ENCODE measurements at places on chromosomes 3 and 15.
A peak's percentile ranks its signal among the peaks of the same experiment; 100 is the strongest.

- DNase-seq: no peak
Observed at GRCh38 chr3:76497636-76498035, 542.3 kb upstream of the ROBO2 start.

DNA sequence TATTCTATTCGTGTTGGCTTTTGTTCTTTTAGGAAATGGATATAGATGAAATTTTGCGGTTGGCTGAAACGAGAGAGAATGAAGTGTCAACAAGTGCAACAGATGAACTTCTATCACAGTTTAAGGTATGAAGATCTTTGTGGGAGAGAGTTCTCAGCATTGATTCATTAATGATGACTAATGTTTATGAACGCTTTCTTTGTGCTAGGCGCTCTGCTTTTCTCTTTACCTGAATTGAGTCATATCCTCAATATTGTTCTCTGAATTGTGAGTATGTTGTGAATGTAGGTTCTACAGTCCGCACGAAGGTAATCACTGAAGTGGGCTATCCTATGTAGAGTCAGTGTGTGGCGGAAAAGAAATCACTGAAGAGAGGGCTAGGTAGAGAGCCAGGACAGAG is 81.2 kb downstream of the CHD2 start:
- DNase-seq: no peak

DNA sequence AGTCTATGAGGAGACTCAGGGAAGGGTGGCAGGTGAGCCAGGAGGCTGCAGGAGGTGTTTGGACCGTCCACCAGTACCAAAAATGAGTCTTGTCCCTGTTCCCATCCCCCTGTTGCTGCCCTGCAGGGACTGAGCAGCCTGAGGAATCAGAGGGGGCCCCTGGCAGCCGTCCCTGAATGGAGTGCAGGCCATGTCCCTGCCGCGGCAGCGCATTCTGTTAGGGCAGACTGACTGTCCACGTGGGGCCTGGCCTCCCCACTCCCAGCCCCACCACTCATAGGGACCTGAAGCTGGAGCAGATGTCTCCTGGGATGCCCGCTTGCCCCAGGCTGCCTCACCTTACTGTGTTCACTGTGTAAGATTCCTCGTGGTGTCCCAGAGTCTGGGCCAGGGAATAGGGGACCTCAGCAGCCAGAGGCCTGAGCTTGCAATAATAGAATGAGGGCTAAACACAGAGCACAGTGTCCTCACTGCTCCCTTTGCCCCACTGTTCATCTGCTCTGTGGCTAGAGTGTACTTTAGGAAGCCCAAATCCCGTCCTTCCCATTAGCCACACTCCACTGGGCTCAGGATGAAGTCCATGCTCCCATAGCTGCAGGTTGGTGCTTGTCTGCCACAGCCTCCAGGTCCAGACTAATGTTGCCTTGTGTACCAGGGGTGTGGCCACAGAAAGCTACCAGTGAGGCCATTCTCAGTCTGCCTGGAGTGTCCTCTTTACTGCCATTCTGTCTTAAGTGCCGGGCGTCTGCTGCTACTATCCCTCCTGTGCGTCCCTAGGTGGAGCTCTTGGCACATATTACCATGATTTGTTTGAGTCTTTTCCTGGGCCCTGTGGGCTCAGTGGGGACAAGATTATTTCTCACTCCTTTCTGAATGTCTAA is 63.2 kb downstream of the HCN4 start:
- DNase-seq: peak; percentile 45

GRCh38 chr3:38824349-38824748 is 8.3 kb upstream of the SCN10A start:
- no peak for DNase-seq

DNA sequence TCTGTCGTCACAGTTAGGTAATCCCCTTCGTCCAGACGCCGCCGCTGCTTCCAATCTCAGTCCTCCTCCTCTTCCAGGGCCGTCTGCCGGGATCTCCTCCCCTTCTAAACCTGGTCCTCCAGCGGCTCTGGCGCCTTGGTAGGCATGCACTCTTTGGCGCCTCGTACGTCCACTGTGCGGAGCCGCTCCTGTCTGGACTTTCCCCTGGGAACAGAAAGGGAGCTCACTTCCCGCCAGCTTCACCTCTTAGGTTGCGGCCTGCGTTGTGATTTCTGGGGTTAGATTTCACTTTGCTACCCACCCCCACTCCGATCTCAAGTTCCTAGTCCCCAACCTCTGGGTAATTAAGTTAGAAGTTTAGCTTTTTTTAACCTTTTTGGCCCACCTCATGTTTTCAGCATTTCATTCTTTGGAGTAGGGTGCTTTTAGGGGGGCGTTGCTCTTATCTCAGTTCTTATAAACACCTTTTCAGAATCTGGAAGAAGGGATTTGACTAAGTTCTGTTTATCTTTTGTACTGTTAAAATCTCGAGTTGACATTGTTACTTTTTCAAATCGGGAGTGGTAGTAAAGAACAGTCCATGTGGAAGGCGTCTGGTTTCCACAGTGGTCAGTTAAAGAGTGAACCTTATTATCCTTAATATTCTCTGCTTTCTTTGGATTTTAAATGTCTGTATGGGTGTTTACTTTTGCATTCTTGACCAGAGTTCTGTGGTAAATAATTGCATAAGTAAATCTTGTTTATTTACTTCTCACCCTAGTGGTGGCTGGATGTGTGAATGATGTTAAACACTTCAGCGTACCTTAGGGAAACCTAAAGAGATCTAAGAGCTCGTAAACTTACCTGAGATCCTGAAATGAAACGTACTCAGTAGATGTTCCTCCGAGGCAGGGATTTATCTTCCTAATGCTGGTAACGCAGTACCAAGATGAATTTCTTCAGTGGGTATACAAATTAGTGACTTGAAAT is 611 bp downstream of the CTDSPL2 start:
- DNase-seq: no peak

- peak; percentile 51 for DNase-seq
Observed at GRCh38 chr15:46091860-46092450, 457.1 kb downstream of the SQOR start.

DNA sequence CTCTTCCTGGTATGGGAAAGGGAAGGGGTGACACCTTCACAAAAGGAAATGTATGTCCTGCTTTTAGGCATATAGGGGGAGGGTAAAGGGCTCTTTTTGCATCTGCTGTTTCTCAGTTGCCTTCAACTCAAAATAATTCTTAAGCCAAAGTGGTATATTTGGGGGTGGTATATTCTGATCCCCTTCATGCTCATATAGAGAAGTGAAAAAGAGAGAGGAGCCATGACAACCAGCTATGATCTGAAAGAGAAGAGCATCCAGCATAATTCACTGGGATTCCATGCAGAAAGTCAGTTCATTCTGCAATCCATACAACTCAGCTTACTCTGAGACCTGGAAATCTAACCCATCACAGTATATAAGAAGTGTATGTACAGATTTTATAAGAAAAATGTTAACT is 22.3 kb downstream of the DENND6A start:
- DNase-seq: no peak
